ENCODE measurements at places on chromosomes 4 and X.

- DNase-seq: no peak
Measured at GRCh38 chr4:110654254-110654635, 31.4 kb upstream of the PITX2 start.

- DNase-seq: no peak
Measured at GRCh38 chr4:56007154-56007553, 58.4 kb downstream of the CEP135 start.

GRCh38 chrX:29687687-29688086 is 527.7 kb upstream of the MAGEB2 start:
- no peak for DNase-seq

DNA sequence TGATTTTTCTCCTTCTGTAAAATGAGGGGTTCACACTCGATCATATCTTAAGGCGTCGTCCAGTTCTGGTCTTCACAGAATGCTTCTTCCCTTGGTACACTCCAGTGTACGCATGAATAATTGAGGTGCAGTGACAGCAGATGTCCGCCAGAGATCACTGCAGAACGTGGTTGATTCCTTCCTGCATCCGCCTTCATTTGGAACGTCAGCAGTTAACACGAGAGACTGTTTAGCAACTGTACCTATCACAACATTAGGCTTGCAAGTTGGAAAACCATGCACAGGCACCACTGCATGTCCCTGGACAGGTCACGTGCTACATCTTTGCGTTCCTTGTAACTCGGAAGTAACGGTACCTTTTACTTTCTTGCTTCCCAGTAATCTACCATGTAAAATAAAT is 66.0 kb upstream of the GEMIN8 start:
- DNase-seq: no peak

GRCh38 chr4:106818764-106819163 is 217.3 kb downstream of the DKK2 start:
- no peak for DNase-seq

- DNase-seq: no peak
Measured at GRCh38 chr4:142901166-142901662, 55.1 kb upstream of the INPP4B start.

DNA sequence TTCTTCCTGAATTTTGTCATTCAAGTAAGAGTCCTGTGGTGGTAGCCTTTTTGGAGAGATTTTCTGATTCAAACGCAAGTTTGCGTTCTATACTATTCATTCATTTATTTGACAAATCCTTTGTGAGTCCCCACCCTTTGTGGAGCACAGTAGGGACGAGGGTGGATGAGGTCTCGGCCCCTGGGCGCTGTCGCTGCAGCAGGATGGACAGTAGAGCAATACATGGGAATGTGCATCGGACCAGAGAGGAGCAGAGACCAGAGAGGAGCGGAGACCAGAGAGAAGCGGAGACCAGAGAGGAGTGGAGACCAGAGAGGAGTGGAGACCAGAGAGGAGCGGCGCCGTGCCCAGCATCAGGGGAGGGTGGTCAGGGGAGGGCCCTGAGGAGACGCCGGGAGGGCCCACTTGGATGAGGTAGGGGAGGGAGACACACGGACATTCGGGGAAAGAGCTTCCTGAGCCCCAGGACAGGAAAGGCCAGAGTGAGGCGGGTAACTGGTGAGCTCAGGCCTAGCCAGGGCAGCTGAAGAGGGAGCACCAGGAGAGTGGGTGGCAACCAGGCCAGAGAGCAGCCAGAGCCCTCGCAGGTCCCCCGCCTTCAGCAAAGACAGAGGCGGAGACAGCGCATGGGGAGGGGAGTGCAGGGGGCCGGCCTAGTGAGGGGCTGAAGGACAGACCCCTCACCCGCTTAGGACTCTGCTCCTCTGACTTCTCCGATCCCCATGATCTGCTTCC is 67.3 kb downstream of the NAT8L start:
- DNase-seq: no peak

DNA sequence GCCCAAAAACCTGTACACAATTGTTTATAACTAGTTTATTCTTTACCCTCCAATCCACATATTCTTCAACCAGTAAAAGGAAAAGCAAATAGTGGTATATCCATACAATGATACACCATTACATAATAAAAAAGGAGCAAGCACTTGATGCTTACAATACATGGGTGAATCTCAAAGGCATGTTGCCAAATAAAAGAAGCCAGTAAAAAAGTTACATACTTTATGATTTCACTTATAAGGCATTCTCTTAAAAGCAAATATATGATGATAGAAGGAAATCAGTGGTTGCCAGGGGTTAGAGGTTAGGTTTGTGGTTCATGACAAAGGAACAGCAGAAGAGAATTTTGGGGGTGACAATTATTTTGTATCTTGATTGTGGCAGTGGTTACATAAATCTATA is 896.1 kb upstream of the LCORL start:
- DNase-seq: no peak

- no peak for DNase-seq
Measured at GRCh38 chrX:2707334-2707760, 16.3 kb downstream of the CD99 start.

DNA sequence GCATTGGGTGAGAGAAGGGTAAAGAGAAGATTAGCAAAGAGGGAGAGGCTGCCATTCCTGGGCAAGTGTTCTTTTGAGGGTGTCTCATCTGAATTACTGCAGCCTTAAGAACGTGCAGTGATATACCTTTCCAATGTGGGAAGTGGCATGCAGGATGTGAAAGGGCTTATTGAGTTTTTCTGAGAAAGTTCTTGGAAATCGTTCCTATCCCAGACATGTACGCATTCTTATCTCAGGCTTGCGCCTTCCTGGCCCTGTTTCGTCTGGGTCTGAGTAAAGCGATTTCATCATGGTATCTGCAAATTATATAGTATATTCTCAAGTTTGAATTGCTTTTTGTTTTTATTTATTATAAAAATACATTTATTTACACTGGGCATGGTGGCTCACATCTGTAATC is 699.8 kb downstream of the TRAM1L1 start:
- no peak for DNase-seq

DNA sequence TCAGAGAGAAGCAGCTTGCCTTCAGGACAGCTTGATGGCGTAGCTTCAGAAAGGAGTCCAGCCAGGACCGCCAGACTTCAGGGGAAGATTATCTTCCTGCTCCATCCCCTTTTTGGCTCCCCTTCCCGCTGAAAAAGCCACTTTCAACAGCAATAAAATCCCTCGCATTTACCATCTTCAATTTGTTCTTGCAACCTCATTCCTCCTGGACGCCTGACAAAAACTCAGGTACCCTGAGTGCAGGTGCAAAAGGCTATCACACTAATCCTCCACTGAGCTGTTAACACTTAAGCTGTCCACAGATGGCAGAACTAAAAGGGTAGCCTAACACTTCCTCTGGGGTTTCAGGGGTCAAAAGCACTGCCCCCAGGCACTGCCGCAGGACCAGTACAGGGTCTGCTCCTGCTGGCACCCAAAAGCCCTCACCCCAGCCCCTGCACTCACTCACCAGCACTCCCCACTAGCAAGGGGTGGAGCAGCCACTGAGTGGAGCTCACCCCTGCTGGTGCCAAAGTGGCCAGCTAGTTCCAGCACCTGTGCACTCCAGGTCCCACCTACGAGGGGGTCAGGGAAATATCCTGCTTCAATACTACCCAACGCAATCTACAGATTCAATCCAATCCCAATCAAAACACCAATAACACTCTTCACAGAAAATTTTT is 145.8 kb downstream of the ADGRA3 start:
- no peak for DNase-seq

GRCh38 chrX:92230628-92231027 is 451.5 kb downstream of the PCDH11X start:
- no peak for DNase-seq

DNA sequence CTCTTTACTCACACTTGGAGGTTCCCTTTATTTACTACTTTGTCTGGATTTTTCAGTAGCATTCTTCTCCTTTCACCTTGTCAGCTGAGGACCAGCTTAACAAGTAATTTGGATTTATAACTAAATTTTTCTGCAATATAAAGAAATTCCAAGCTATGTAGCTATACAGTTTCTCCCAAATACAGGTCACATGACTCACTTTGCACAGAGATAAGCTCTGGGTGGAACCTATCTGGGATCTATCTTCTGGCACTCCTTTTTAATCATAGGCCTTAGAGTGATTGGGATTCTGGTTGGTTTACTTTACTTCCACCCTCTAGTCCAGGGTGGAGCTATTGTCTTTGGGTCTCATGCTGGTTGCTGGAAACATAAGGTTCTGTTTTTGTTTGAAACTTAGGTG is 34.9 kb upstream of the STK26 start:
- DNase-seq: no peak

DNA sequence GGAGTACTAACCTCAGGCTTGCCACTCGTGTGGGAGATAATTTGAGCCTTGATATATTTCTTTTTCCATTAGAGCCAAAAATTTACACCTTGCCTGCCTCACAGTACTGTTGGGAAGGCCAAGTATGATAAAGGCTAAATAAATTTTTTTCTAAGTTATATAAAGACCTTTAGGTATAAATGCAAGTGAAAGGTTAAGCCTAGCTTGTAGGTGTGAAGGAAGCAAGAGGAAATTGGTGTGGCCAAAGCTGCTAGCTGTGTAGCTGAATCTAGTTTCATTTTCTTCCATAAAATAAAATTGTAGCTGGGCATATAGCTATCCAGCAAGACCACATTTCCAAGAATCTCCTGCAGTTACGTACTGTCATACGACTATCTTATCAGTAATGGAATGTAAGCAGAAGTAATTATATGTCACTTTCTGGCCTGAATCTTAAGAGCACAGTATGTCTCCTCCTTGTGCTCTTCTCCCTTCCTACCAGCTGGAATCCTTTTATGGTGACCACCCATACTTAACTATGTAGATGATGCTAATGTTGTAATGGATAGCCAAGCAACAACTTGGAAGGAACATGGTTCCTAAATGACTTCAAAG is 14.3 kb upstream of the GABRE start:
- no peak for DNase-seq

GRCh38 chr4:21949073-21949457 is 493 bp upstream of the KCNIP4 start:
- no peak for DNase-seq

DNA sequence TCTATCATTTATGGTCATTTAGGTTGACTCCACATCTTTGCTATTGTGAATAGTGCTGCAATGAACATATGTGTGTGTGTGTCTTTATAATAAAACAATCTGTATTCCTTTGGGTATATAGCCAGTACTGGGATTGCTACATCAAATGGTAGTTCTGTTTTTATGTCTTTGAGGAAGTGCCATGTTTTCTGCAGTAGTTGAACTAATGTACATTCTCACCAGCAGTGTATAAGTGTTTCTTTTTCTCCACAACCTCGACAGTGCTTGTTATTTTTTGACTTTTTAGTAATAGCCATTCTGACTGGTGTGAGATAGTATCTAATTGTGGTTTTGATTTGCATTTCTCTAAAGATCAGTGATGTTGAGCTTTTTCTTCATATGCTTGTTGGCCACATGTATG is 80.5 kb downstream of the ARHGAP6 start:
- DNase-seq: no peak

GRCh38 chr4:18130256-18130655 is 108.7 kb upstream of the LCORL start:
- DNase-seq: no peak

DNA sequence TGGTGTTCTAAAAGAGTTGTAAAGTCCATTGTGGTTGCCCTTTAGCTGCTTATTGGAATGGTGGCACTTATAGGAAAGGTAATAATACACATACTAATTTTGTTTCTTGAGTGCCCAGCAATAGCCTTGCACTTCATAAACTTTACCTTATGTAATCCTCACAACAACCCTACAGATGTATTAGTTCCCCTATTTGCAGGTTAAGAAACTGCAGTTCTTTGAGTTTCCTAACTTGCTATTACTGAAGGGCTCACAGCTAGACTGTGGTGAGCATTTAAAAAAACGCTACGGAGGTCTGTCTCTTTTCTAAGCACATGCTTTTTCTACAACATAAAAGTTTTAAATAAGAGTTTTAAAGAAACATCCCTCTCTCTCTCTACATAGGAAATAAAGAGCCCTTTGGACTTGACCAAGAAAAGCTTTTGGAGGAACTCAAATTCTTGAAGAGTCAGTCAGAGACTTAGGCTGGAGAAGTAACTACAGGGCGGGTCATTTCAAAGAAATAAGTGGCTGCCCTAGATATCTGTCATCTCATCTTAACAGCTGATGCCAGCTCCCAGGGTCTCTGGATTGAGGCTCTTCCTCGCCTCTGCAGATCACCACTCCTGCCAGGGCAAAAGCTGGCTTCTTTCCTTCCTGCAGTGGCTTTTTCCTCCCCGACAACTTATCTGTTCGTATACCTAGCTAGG is 42.0 kb upstream of the FBXW7 start:
- no peak for DNase-seq

GRCh38 chr4:74376888-74377483 is 12.0 kb downstream of the EREG start:
- no peak for DNase-seq

GRCh38 chr4:37415845-37416369 is 171.4 kb downstream of the NWD2 start:
- no peak for DNase-seq

DNA sequence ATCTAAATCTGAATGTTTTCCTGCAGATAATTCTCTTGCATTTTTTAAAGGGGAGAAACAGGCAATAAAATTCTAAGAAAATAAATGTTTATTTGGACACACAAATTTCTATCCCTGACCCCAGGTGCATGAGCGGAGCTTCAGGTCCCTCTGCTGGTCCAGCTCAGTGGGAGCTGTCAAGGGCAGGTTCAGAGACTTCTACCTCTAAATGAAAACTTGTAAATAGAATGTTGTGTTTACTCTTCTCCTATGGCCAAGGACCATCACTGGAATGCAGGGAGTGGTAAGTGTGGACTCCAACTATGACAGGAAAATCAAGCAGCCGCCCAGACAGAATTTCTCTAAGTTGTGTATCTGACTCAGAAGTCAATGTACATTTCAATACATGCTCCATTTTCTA is 148.6 kb upstream of the TTC29 start:
- no peak for DNase-seq

- DNase-seq: no peak
Measured at GRCh38 chrX:48493890-48494364, 14.9 kb upstream of the PORCN start.

DNA sequence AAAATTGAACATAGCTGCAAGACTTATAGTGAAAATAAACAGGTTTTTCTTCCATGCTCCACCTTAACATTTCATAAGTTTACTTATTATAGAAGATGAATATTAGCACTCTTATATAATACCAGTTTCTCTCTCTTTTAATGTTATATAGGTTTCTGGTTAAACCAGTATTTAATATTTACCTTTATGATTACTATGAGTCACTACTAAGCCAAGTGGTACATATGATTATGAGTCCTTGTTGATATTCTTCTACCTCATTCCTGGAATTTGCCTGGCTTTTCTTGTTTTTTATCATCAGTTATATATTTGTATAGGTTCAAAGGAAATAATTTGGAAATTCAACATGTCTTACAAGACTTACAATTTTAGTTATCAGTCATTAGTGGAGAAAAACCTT is 89.9 kb upstream of the MAOA start:
- no peak for DNase-seq

DNA sequence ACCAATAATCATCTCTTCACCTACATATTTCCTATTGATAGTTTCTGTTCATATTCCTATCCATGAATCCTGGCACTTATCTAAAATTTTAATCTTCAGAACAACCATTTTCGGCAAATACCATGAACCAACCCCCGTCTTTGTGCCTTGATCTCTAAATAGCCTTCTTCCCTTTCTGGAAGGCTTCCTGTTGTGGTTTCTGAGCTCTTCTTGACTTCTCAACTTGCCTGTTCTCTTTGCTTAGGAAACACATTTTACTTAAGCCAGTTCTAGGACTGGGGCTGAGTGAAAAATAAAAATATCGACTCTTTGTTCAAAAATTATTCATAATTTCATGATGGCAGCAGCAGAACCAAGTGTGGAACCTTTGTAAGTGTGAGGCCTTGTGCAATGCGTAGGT is 882.4 kb downstream of the C4orf33 start:
- DNase-seq: no peak
